ENCODE measurements at places on chromosomes 13 and 19.

GRCh38 chr13:103731959-103732358 is 665.7 kb upstream of the SLC10A2 start:
- no peak for DNase-seq

DNA sequence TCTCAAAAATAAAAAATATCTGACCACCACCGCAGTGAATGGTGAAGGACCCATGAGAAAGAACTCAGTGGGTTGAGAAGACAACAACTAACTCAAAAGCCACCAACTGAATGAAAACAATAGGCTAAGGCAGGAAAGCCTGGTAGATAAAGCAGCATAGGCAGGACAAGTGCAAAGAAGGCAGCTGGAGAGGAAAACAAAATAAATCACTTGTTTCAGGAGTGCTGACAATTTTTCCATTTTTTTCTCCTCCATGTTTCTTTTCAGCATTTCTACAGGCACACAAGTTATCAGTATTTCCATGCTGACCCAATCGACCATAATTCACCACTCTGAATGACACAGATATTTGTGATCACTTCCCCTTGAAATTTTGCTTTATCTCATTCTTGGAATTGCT is 597.8 kb downstream of the LIG4 start:
- no peak for DNase-seq

DNA sequence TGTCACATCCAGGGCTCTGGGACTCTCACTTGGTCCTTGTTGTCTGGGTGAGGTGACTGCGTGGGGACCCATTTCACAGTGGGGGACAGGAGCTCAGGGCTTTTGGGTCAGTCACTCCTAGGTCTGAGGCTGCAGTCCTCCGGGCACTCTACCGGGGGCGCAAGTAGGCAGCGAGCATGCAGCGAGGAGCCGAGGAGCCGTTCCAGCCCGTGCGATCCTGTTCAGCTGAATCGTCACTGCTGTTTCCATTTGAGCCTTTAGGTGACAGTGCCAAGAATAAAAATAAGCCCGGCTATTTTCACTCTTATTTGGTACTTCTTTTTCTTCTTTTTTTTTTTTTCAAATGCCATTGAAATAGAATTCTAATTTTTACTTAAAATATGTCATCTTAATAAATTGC is 126.5 kb downstream of the ZNF536 start:
- no peak for DNase-seq

DNA sequence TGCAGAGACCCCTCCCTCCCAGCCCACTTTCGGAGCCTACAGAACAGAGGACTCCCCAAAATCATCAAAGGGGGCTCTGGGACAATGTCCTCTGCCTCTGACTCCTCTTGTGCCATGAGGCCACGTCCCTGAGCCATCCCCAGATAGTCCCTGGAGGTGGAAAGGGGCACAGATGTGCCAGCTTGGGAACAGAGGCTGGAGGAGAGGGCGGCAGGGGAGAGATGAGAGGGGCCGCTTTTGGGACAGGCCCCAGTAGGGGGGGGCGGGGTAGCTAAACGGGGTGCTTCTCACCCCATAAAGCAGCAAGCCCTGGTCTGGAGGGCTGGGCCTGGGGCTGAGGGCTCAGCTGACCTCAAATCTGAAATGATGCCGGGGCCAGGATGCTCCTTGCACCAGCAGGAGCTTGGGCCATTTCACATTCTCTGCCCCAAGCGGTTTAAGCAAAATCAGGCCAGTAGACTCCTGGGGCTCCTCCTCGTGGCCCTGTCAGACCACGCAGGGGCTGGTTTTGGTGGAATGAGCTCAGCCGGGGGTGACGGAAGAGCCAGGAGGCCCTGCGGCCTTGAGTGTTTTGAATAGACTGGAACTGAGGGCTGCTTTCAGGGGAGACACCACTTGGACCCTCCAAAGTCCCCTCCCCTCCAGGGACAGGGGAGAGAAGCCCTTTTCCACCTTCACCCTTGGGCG is 27.1 kb downstream of the ONECUT3 start:
- peak; percentile 71 for DNase-seq

GRCh38 chr13:101346942-101347728 is 69.2 kb downstream of the NALCN start:
- DNase-seq, result no peak

DNA sequence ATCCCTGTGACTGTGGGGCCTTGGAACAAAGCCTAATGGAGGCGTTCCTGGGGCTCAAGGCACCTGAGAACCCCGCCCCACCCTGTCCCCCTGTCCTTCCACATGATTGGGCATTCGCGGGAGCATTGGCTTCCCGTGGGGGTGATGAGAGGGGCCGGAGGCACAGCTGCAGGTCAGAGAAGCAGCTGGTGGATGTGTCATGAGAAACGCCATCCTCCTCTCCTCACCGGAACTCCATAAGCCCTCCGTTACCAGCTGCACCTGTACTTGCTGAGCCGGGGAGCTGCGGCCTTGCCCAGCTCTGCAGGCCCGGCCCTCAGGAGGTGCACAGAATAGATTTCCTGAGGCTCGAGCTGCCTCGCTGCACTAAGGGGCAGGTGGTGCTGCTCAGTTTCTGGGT is 42.0 kb downstream of the CAPN12 start:
- no peak for DNase-seq

- DNase-seq, result no peak
Measured at GRCh38 chr19:5434351-5434917, 20.8 kb upstream of the ZNRF4 start.

GRCh38 chr13:53873558-53873957 is 844.9 kb downstream of the OLFM4 start:
- no peak for DNase-seq

DNA sequence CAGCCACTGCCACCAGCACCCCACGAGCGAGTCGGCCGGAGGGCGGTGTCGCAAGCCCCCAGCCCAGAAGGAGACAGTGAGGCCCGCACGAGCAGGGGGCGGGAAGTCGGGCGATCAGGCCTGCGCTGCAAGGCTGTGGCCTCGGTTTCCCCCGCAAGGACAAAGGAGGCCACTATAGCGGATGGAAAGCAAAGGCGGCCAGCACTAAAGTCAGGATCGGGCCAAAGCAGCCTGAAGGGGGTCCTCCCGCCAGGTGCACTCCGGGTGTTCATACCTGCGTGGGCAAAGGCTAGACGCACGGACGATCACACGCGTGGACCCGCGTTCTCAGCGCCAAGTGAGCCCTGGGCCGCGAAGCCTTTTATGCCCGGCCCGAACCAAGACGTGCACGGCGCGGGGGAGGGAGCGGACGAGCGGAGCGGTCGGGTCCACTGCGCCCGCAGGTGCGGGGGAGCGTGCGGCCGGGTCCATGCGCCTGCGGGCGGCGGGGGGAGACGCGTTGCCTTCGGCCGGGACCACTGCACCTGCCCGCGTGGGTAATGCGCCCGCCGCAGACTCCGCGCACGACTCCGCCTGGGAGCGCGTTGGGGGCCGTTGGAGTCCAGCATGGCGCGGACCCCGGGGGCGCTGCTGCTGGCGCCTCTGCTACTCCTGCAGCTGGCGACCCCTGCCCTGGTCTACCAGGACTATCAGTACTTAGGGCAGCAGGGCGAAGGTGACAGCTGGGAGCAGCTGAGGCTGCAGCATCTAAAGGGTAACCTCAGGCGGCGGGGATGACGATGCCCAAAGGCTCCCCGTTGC is at the start of the genes PRDX2 and THSD8:
Gene PRDX2 (minus strand): TSS at position 335 of the 801 bp plus-strand sequence. CDS start 539 bp downstream, outside the sequence.
Gene THSD8 (plus strand): TSS at position 604 of the 801 bp plus-strand sequence. CDS start 3 bp downstream, at position 607.
- peak; percentile 93 for DNase-seq

GRCh38 chr13:50654331-50654730 is 189.2 kb downstream of the DLEU7 start:
- DNase-seq, result no peak

- DNase-seq, result no peak
Measured at GRCh38 chr19:49210901-49211451, 53.4 kb downstream of the TRPM4 start.

Measured in RPMI8226 (cell line).